ENCODE measurements at places on chromosomes 1 and 21. TPM values are rescaled to one million over a fixed set of nuclear protein-coding genes. Genes with fewer than 3 reads are reported as not detected.

- ATAC-seq = peak; percentile 93
Observed at GRCh38 chr1:245085508-245086095, 69.2 kb upstream of the KIF26B start.

- peak; percentile 71 for ATAC-seq
Observed at GRCh38 chr1:226548256-226549093, at the start of gene STUM. Gene STUM (plus strand): TSS chr1:226548764. CDS start chr1:226548905, 141 bp downstream.

- no peak for ATAC-seq
Observed at GRCh38 chr1:207463571-207463970, 9.4 kb downstream of the CR2 start.

- ATAC-seq = no peak
Observed at GRCh38 chr21:34623516-34623915, 8.6 kb upstream of the RCAN1 start.

- ATAC-seq = no peak
Observed at GRCh38 chr1:107954719-107955415, 10.1 kb downstream of the VAV3 start.

DNA sequence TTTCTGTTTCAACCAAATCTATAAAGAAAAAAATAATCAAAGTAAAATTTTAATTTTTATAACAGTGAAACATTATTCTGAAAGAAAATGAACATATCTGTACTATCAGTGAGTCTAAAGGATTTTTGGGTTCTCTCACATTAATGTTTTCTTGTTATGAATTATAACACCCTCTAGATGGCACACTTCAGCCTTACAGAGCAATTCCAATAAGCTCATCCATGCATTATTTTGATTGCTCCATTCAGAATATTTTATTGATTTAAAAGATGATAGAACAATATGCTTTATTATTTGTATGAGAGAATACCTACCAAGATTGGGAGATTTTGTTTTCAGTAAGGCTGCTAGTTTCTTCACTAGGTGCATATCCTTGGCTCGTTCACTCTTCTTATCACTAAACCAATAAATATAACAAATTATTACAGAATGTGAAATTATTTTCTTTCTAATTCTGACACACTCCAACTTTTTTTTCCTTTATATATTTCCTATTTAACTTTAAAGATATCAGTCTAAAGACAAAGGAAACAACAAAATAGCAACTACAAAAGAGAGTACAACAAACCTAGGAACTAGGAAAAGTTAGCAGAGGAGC is 82.4 kb downstream of the RAB3GAP2 start:
- no peak for ATAC-seq

- ATAC-seq = no peak
Observed at GRCh38 chr1:224493269-224493668, 58.7 kb upstream of the WDR26 start.

- ATAC-seq = no peak
Observed at GRCh38 chr1:212555426-212555825, 53.1 kb upstream of the ATF3 start.

DNA sequence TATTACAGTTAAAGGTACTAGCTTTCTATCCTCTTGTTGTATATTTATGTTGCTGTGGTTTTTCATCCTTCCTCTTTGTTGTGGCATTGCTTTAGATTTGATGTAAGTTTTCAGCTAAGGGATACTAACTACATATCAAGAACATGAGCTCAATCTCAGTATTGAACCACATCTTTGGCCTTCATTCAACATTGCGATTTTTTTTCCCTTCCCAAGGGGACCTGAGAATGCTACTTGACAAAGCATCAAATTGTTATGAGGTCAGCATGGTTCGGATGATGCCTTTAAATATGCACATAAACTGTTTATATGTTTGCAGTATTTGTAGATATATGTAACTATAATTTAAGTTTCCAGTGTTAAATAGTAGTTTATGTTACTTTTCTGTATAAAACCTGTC is 31.7 kb upstream of the GPR88 start:
- no peak for ATAC-seq

- no peak for ATAC-seq
Observed at GRCh38 chr1:208036106-208036808, 125.3 kb upstream of the CD34 start.

- ATAC-seq = peak; percentile 90
Observed at GRCh38 chr1:223827193-223827663, 18.5 kb downstream of the TP53BP2 start.

DNA sequence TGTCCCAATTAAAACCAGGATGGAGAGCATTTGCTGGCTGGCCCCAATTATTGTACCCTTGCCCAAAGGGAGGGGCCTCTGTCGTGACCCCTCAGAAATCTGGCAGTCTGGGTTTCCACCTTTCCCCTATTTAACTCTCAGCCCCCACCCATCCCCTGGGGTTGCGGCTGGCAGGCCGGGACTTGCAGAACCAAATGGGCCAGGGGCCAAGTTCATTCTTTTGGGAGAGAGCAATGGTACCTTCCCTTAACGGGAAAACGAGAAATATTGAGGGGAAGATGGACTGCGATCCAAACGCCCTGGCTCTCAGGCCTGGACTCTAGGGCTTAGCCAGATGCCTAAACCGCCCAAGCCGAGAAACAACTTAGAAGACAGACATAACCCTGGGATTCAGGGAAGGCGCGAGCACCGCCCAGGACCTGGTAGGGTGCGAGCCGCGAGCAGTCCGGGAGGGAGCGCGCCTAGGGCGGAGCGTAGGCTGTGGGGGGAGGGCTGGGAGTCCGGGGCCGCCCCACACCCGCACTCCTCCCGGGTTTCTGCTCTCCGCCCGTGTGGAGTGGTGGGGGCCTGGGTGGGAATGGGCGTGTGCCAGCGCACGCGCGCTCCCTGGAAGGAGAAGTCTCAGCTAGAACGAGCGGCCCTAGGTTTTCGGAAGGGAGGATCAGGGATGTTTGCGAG is at the start of gene SLC27A3:
Gene SLC27A3, plus strand, starts transcription at position 628 of the 678 bp plus-strand sequence. CDS start 91 bp downstream, outside the sequence.
- ATAC-seq = peak; percentile 71

DNA sequence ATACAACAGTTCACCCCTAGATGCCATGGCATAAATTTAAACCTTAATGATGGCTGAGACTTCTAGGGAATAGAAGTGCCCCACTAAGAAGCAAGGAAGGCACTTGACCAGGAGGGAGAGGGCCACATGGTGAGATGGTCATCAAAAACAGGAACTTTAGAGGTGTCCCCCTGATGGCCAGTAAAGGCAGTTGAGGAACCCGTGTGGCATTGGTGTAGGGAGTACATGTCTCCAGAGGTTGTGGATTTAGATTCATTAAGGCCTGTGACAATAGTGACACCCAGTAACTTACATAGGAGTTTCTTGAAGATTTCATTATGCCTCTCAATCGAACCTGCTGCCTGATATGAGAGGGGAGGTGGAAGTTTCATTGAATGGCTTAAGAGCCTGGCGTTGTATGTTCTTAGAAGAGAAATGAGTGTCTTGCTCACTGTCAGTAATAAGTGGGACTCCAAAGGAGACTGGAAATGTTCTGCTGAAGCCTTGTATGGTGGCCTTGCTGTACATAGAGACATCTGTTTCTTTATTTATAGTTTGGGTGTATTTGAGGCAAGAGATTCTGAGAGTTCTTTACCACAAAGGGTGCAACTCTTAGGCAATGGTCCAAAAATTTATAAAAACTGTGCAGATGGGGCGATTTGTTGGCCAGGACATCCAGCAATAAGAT is 27.9 kb downstream of the EDARADD start:
- ATAC-seq = no peak

GRCh38 chr1:30765556-30766434 is 8.2 kb upstream of the LAPTM5 start:
- no peak for ATAC-seq

GRCh38 chr1:186236921-186237320 is 138.1 kb downstream of the TPR start:
- peak; percentile 93 for ATAC-seq

DNA sequence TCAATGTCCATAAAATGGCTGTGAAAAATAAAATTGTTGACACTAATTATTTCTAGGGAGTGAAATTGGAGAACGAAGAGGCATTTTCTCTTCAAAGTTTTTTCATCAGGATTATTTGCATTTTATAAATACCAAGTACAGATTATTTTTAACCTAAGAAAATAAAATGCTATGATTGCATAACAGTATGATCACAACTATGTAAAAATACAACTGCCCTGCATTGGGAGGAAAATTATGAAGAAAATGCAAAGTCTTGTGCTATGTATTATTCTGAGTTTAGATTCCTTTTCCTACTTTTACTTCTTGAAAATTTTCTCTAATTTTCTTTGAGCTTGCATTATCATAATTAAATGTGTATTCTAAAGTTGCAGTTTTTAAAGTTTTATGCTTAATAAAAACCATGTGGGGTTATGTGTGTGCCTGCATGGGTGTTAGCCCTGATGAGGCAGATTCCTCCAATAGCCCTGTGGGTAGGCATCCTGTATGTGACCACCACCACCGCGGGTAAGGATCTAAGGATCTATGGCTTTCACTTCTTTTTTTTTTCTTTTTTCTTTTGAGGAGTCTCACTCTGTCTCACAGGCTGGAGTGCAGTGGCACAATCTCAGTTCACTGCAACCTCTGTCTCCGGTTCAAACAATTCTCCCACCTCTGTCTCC is 24.7 kb downstream of the STX6 start:
- no peak for ATAC-seq

- no peak for ATAC-seq
Observed at GRCh38 chr1:20071416-20071815, 1.4 kb downstream of the PLA2G5 start.

- no peak for ATAC-seq
Observed at GRCh38 chr1:157044326-157044725, 1.2 kb downstream of the ARHGEF11 start.

GRCh38 chr1:62439652-62440371 is 3.0 kb downstream of the USP1 start:
- ATAC-seq = no peak

- ATAC-seq = no peak
Observed at GRCh38 chr1:165494949-165495857, 48.6 kb upstream of the LRRC52 start.

DNA sequence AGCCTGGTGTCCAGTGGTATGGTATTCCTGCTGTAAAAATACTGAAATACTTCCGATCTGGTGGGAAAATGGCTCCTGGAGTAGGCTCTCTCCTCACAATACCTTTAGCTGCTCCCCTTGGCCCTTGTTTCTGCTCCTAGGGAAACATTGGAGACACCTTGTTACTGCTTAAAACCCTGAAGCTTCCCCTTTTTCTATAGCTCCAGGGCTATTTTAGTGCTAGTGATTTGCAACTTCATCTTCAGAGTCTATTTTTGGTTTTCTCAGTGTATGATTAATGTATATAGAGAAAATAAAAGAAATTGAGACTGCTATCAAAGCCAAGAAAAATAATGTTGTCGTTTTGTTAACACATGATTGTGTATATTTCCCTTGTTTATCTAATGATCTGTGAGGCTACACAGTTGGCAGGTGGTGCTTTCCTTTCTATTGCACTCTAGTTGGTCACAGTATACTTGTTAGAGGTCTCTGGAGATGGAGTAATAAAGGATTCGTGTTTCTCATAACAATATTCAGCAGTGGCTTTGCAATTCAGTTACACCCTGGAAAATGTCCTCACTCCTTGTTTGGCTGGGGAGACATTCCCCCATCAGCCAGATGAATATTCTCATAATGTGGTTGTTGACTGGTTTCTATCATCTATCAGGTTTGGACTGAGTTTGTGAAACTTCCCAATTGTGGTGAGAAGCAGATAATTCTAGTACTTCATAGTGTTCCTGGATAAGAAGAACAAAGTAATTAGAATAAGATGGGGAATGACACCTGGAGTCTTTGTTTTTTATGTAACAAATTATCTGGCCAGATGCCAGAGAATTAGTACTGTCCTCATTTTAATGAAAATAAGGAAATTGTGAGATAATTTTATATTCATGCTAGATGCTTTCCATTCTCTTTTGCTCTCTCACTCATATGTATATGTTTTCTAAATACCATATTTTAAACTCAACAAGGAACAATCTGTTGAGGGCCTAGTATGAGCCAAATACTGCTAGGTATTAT is 44.8 kb upstream of the CACYBP start:
- no peak for ATAC-seq

DNA sequence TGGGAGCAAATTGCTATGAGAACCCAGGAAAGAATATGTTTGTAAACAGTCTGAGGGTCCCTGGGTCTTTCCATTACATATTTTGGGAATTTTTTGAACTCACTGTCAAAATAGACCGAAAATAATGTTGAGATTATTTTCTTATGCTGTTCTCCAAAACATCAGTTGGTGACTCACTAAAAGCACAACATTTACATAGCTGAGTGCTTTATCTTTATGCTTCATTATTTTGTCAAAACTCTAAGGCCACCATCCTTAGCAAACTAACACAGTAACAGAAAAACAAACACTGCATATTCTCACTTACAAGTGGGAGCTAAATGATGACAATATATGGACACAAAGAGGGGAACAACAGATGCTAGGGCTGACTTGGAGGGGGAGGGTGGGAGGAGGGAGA is 459.3 kb downstream of the ADGRL2 start:
- no peak for ATAC-seq

DNA sequence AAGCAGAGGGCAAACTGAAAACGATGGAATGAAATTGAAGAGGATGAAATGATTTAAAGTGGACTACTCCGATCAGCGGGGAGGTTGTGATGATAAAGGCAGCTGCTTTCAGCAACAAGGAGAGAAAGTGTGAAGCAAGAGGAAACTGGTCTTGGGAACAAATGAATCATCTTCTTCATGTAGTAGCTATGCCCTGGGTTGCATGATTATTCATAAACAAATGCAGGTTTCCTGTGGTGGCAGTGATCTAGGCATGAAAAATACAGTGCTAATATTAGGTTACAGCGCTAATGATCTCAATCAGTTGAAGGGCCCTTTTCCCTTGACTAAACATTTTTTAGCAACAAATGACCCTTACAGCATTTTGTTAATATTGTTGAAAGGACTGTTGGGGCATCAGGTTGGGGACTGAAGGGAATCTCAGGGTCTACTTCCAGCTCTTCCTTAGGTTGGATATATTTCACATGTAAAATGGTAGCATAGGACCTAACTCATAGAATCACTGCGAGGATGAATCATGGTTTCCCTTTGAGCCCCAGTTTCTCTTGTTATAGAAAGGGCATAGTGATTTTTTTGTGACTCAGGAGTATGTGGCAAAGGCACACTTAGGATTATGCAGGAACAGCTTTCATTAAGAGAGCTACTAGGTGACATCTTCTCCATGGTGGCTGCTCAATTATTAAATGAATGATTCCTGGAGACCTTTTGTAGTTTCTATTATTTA is 1.9 kb upstream of the ZFYVE9 start:
- ATAC-seq = peak; percentile 72

AMY2A gene
- not detected for total RNA-seq

ADGRB2 gene
- 0.24 TPM for total RNA-seq

SLC26A9 gene
- 2.3 TPM for total RNA-seq

ANKRD65 gene
- 11.9 TPM for total RNA-seq

RGS16 gene
- total RNA-seq = 1.3 TPM

PER3 gene
- 12.5 TPM for total RNA-seq

AK4 gene
- 51.6 TPM for total RNA-seq

UBASH3A gene
- 0.24 TPM for total RNA-seq

Data from esophagus mucosa (tissue), 1 donor.